ENCODE measurements at places on chromosomes 1 and 21. TPM values are rescaled to one million over a fixed set of nuclear protein-coding genes. Genes with fewer than 3 reads are reported as not detected.

The BATF3 gene
- 0.84 TPM for polyA plus RNA-seq

DNA sequence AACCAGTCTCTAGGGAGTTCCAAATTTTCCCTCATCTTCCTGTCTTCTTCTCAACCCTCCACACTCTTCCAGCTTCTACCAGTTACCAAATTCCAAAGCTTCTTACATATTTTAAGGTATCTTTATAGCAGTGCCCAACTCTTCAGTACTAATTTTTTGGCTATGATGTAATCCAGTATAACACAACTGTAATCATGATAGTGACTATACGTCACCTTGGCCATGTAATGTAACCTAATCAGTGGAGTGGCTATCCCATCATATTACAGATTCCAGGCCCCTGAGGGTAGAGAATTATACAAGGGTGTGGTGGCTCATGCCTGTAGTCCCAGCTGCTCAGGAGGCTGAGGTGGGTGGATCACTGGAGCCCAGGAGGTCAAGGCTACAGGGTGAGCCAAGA is 143.2 kb downstream of the CLEC20A start:
- H3K27ac ChIP-seq: no peak overlapping the region
- no peaks in the 10 kb centered on the region for H3K4me1 ChIP-seq
- H3K27me3 ChIP-seq: no peaks in the 10 kb centered on the region
- no peak for DNase-seq
- H3K36me3 ChIP-seq: no peaks in the 10 kb centered on the region

DNA sequence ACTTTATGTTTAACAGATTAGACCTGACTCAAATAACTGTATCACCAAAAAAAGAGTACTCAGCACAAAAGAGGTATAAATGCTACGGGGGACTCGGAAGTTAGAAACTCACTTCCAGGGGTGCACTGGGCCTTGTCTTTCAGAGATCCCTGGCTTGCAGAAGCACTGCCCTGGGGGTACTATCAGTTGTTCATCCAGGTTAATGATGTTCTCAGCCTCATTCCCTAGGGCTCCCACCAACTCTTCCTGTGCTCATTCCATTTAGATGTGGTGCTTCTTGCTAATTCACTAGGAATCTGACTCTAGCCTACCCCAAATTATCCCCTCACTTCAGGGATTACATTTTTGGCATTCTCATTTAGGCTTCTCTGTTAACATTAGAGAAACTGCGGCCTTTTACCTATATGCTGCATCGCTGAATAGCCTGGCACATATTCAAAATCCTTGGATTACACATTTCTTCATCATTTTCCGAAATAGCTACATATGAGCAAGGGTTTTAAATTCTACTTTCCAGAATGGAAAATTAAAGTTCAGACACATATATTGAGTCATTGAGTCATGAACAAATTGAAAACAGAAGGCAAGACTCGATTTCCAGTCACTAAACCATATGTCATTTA is 338.5 kb downstream of the KCTD3 start:
- H3K36me3 ChIP-seq: no peaks in the 10 kb centered on the region
- H3K4me3 ChIP-seq: no peak overlapping the region
- no peak for DNase-seq
- H3K4me1 ChIP-seq: no peaks in the 10 kb centered on the region
- H3K27me3 ChIP-seq: no peaks in the 10 kb centered on the region
- no peak overlapping the region for H3K27ac ChIP-seq

- H3K27me3 ChIP-seq: no peaks in the 10 kb centered on the region
Measured at GRCh38 chr1:173222149-173223030, 15.3 kb upstream of the TNFSF4 start.

GRCh38 chr1:155202731-155203515 is 4.8 kb downstream of the THBS3 start:
- peaks cover 10% of the 10 kb centered on the region for H3K4me1 ChIP-seq
- no peaks in the 10 kb centered on the region for H3K36me3 ChIP-seq
- H3K27ac ChIP-seq: no peak overlapping the region
- no peak for DNase-seq
- no peaks in the 10 kb centered on the region for H3K27me3 ChIP-seq
- no peak overlapping the region for H3K4me3 ChIP-seq

GRCh38 chr1:19000065-19000464 is 43.6 kb upstream of the IFFO2 start:
- DNase-seq: no peak
- H3K4me3 ChIP-seq: no peak overlapping the region
- H3K36me3 ChIP-seq: no peaks in the 10 kb centered on the region
- H3K27ac ChIP-seq: no peak overlapping the region
- no peaks in the 10 kb centered on the region for H3K4me1 ChIP-seq

The OR2T35 gene
- not detected for polyA plus RNA-seq

DNA sequence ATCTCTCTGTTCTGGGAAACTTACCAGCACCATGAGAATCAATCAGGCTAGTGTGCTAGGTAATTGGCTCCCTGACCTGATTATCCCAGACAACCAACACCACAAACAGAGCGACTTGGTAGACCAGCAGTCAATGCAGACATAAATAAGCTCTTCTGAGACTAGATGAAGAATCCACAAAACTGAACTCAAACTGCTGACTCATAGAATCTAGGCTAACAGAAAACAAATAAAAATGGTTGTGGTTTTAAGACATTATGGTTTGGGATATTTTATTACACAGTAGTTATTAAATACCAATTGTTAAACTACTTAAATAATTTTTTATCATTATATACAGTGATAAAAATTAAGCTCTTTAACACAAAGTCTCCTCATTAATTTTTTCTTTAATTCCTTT is 535.7 kb downstream of the COL11A1 start:
- no peak overlapping the region for H3K4me3 ChIP-seq
- no peak overlapping the region for H3K27ac ChIP-seq
- no peaks in the 10 kb centered on the region for H3K27me3 ChIP-seq
- no peaks in the 10 kb centered on the region for H3K36me3 ChIP-seq
- no peak for DNase-seq

DNA sequence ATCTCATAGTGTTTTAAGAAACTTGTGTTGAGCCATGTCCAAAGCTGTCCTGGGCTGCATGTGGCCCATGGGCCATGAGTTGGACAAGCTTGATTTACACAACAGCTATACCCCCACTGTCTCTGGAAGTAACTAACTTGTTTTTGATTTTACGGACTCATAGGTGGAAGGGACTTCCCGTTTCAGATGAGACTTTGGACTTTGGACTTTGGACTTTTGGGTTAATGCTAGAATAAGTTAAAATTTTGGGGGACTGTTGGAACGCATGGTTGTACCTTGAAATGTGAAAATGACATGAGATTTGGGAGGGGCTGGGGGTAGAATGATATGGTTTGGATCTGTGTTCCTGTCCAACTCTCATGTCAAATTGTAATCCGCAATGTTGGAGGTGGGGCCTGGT is 52.6 kb upstream of the ZSWIM5 start:
- no peaks in the 10 kb centered on the region for H3K27me3 ChIP-seq
- no peak overlapping the region for H3K4me3 ChIP-seq
- H3K27ac ChIP-seq: no peak overlapping the region
- DNase-seq: no peak
- H3K36me3 ChIP-seq: no peaks in the 10 kb centered on the region
- H3K4me1 ChIP-seq: no peaks in the 10 kb centered on the region

- H3K27me3 ChIP-seq: no peaks in the 10 kb centered on the region
- no peak for DNase-seq
- no peaks in the 10 kb centered on the region for H3K4me1 ChIP-seq
- no peaks in the 10 kb centered on the region for H3K36me3 ChIP-seq
- no peak overlapping the region for H3K4me3 ChIP-seq
Measured at GRCh38 chr1:72278461-72278860, 3.9 kb downstream of the NEGR1 start.

- peaks cover 12% of the 10 kb centered on the region for H3K36me3 ChIP-seq
- no peak overlapping the region for H3K27ac ChIP-seq
- no peak for DNase-seq
Measured at GRCh38 chr1:9558271-9558945, 19.1 kb downstream of the SLC25A33 start.

DNA sequence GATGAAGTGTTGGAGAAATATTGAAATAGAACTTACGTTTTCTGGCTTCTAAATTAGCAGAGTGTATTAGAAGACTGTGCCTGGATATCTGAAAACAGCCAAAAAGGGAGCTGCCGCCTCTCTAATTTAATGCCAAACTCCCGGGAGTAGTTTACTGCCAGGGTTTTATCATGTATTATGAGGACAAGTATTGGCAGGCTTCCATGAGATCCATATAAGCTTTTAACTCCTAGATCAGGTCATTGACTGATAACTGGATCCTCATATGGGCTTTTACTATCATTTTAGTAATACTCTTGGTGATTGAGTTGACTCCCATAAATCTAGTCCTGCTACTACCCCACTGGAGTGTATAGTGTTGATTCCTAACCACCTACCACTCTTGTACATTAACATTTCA is 178.4 kb upstream of the CXADR start:
- H3K27ac ChIP-seq: no peak overlapping the region
- no peak for DNase-seq
- H3K4me1 ChIP-seq: no peaks in the 10 kb centered on the region
- no peaks in the 10 kb centered on the region for H3K27me3 ChIP-seq
- H3K4me3 ChIP-seq: no peak overlapping the region

GRCh38 chr1:242185731-242186130 is 186.8 kb upstream of the MAP1LC3C start:
- no peak overlapping the region for H3K4me3 ChIP-seq
- H3K27ac ChIP-seq: no peak overlapping the region
- DNase-seq: no peak
- H3K36me3 ChIP-seq: no peaks in the 10 kb centered on the region

DNA sequence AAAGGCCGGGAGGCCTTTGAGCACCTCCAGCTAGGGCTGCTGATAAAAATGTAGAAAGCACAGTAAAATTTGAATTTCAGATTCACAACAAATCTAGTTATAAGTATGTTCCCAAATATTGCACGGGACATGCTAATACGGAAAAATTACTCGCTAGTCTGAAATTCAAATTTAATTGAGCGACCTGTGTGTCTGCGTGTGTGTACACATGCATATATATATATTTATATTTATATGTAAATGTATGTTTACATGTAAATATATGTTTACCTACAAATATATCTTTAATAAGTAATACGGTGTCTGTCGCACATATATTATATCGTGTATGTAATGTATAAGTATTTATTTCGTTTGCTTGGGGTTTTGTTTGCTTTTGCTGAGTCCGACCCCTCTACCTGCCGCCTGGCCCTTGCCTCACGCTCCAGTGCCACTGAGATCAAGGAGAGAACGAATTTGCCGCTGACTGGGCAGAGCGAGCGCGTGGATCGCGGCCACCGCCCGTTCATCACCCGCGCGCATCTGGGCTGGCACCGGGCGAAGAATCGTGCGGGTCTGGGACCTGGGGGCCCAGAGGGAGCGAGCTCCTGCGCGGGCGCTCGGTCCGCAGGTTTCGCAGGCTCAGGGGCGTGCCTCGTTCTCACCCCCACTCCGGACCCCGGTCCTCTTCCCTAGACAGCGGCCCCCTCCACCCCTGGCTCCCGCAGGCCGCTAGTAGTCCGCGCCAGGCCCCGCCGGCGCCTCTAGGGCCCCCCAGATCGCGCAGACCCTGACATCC is 534 bp upstream of the WRAP73 start:
- no peak overlapping the region for H3K27ac ChIP-seq
- H3K4me1 ChIP-seq: peaks cover 32% of the 10 kb centered on the region
- DNase-seq: no peak
- H3K36me3 ChIP-seq: peaks cover 10% of the 10 kb centered on the region
- peaks cover 20% of the 10 kb centered on the region for H3K27me3 ChIP-seq

The DEDD gene
- 30.0 TPM for polyA plus RNA-seq

- H3K36me3 ChIP-seq: peaks cover 5% of the 10 kb centered on the region
- no peaks in the 10 kb centered on the region for H3K27me3 ChIP-seq
- peak overlapping the region; percentile 80 for H3K27ac ChIP-seq
- H3K4me3 ChIP-seq: peak overlapping the region; percentile 57
- H3K4me1 ChIP-seq: peaks cover 51% of the 10 kb centered on the region
Measured at GRCh38 chr1:156746728-156747631, 4.5 kb downstream of the HDGF start.

GRCh38 chr1:182608845-182609610 is 4.8 kb upstream of the RGS16 start:
- H3K4me1 ChIP-seq: peaks cover 12% of the 10 kb centered on the region
- no peaks in the 10 kb centered on the region for H3K36me3 ChIP-seq
- no peak overlapping the region for H3K4me3 ChIP-seq
- H3K27ac ChIP-seq: no peak overlapping the region
- H3K27me3 ChIP-seq: peaks cover 4% of the 10 kb centered on the region

DNA sequence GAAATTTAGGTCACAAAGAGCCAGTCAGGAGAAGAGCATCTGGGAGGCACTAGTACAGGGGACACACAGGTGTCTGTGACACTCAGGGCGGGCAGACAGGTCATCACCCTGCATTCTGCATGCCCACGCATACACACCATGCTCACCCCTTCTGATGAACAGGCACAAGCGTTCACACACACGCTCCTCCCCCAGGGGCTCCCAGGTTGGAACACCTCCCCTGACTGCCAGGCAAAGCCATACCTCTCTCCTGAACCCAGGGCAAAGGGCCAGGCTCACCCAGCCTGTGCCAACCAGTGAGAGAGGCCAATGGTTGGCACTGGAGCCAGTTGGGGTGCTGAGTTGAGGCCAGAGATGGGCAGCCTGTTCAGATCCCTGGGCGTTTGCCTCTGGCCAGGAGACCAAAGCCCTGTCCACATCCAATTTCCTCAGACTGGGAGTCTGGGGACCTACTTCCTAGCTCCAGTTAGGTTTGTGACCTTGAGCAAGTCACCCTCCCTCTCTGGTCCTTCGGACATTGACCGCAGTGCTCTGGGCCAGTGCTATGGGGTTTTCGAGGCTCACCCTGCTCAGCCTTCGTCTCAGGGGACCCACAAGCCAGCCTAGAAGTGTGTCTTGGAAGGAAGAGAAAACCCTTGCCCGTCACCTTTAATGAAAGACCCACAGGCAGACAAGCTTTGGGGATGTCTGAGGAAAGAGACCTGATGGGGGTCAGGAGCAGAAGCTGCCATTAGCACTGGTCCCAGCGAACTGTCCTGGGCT is 5.8 kb upstream of the LAD1 start:
- H3K27ac ChIP-seq: no peak overlapping the region
- H3K27me3 ChIP-seq: no peaks in the 10 kb centered on the region
- H3K4me1 ChIP-seq: no peaks in the 10 kb centered on the region
- H3K36me3 ChIP-seq: no peaks in the 10 kb centered on the region
- no peak overlapping the region for H3K4me3 ChIP-seq
- no peak for DNase-seq

- H3K36me3 ChIP-seq: no peaks in the 10 kb centered on the region
- no peak for DNase-seq
- H3K4me1 ChIP-seq: no peaks in the 10 kb centered on the region
- no peak overlapping the region for H3K27ac ChIP-seq
Measured at GRCh38 chr1:177947623-177948022, 22.2 kb downstream of the SEC16B start.

The CBR3 gene
- 2.3 TPM for polyA plus RNA-seq

The PDZK1 gene
- polyA plus RNA-seq: 0.53 TPM

- H3K27ac ChIP-seq: no peak overlapping the region
- no peaks in the 10 kb centered on the region for H3K36me3 ChIP-seq
- DNase-seq: no peak
- H3K27me3 ChIP-seq: no peaks in the 10 kb centered on the region
- no peak overlapping the region for H3K4me3 ChIP-seq
Measured at GRCh38 chr21:30953605-30954004, 72.2 kb upstream of the KRTAP11-1 start.

- no peak overlapping the region for H3K4me3 ChIP-seq
- H3K4me1 ChIP-seq: peaks cover 3% of the 10 kb centered on the region
- no peaks in the 10 kb centered on the region for H3K27me3 ChIP-seq
Measured at GRCh38 chr1:246111570-246111969, 395.5 kb downstream of the SMYD3 start.

The TCHHL1 gene
- polyA plus RNA-seq: not detected

All from CD8-positive, alpha-beta memory T cell (primary cell).